Activated CD4-positive, alpha-beta memory T cell treated with anti-CD3 and anti-CD28 coated beads for 36 hours (primary cell): ENCODE measurements at places on chromosomes 5 and 9. TPM values are rescaled to one million over a fixed set of nuclear protein-coding genes. Genes with fewer than 3 reads are reported as not detected.

The FKTN gene
- total RNA-seq, result 16.8 TPM

The IFNB1 gene
- total RNA-seq, result 1.7 TPM

The GRM6 gene
- total RNA-seq, result not detected

The IL5 gene
- 5.0 TPM for total RNA-seq

DNA sequence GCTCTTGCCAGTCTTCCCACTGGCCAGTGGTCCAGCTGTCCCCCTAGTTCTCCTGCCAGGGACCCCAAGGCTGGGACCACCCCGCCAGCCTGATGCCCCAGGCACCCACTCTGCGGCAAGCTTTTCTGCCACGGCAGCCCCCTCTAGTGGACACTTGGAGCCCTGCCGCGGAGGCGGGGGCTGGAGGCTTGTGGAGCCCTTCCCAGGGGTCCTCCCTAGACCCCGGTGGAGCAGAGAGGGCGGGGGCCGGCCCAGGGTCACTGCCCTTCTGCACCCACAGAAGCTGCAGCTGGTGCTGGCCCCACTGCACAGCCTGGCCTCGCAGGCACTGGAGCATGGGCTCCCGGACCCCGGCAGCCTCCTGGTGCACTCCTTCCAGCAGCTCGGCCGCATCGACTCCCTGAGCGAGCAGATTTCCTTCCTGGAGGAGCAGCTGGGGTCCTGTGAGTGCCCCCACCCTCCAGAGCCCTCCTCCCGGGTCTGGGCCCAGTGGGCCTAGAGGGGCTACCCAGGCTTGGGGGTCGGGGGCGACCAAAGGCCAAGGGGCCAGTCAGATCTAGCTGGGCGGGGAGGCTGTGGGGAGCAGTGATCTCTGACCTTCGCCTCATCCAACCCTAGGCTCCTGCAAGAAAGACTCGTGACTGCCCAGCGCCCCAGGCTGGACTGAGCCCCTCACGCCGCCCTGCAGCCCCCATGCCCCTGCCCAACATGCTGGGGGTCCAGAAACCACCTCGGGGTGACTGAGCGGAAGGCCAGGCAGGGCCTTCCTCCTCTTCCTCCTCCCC lies 9.1 kb downstream of the EGFL7 start:
- DNase-seq, result peak; percentile 48
